ENCODE measurements at places on chromosomes 6 and 20.

- no peak for DNase-seq
These were observed 76.8 kb downstream of the SEL1L2 start for GRCh38 chr20:13913572-13913971.

DNA sequence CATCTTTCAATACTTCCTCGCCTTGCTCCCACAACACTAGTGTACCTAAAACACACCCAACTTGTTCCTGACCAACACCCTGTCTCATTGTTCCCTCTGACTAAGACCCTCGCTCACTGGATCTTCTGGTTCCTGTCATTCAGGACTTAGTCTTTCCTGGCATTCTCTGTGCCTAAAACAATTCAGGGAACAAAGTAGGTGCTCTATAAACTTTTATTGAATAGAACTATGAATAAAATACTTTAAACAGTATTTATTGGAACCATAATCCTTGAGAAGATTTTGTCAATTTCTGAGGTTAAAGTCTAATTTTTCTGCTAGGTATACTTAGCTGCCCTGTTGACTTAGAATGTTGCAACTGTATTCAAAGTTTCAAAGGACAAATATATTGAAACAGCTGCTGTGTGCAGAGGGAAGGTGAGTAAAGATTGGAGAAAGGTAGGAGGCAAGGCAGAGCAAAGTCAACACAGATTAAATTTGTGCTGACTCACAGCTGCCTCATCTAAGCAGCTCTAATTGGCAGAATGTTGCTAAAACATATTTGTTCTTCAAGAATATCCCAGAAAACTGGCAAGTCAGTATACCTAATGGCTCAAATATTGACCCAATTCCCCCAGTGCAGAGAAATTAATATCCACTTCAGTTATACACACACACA, 37.6 kb downstream of the GSTA2 start:
- DNase-seq: peak; percentile 72

DNA sequence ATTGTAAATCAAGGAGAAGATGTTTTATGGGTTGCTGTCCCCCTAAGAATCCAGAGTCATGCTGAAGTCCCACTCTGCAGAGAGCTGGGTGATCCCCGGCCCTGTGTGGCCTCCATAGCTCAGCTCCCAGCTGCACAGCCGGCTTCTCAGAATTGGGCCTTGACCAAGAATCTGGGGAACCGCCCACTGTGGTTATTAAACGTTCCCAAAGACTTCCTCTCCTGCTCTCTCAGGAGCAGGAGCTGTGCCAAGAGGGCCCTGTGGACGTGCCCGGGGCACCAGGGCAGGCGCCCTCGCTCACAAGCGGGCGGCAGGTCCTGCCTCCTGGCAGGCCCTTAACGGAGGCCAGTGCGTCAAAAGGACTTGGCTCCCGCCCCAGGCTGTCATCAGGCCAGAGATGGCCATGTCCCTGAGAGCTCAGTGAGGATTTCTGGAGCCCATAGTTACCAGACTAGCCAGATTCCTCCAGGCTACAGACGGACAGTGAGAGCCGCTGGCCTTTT, 30.4 kb downstream of the ZC3H12D start:
- DNase-seq: peak; percentile 58

DNA sequence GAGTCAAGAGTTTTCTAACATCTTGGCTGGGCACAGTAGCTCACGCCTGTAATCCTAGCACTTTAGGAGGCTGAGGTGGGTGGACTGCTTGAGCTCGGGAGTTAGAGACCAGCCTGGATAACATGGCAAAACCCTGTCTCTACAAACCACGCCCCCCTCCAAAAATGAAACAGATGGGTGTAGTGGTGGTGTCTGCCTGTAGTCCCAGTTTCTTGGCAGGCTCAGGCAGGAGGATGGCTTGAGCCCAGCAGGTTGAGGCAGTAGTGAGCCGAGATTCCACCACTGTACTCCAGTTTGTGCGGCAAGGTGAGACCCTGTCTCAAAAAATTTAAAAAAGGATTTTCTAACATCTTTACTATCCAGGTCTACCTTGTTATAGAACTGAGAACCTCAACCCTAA, 22.0 kb downstream of the FAM8A1 start:
- no peak for DNase-seq

GRCh38 chr6:35425284-35425683, 26.9 kb upstream of the FANCE start:
- DNase-seq: no peak

DNA sequence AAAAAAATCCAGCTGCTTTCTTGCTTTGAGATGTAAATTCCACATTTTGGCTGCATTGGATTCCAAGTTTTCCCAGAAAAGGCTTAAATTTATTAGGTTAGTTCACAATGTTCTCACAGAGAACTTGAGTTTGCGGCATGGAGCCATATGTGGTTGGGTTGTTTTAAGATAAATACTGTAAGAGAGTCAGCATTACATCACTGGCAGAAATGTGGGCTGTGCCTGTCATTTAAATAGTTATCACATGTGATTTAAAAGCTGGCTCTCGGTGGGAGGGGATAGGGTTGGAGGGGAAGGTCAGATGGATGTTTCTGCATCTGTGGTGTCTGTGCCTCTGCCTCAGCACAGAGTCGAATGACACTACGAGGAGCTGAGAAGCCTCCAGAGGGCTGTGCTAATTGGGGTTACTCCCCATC, 73.8 kb upstream of the SCP2D1 start:
- DNase-seq: no peak

DNA sequence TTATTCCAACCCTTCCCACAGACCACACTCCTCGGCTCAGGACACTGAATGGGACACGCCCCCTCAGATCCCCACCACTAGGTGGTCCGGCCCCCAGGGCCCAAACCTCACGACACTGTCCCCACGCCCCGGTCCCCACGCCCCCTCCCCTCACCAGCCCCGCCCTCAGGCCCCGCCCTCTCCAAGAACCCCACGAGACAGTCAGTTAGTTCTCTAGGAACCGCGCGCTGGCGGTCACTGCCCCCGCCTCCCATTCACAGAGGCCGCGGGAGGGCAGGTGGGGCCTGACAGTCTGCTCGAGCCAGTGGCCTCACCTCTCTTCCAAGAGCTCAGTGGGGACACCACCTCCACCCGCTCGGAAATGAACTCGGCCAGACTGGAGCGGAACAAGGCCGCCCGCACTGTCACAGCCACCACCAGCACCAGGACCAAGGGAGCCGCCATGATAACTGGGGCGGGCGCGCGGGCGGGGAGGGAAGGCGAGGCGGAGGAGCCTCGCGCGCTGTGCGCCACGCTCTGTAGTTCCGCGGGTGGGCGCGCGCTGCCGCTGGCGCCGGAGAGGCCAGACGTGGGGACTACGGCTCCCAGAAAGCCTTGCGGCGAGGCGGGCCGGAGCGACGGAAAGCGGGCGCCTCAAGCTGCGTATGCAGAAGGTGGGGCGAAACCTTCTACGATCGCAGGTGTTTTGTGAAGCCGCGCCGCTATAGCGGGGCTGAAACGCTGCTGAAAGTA, at the start of gene PIGU:
PIGU (minus strand) TSS at position 451 of the 732 bp plus-strand sequence; CDS start at position 444, 7 bp downstream.
- DNase-seq: peak; percentile 96

- DNase-seq: no peak
These were observed 55.8 kb downstream of the STMND1 start for GRCh38 chr6:17157617-17158016.

DNA sequence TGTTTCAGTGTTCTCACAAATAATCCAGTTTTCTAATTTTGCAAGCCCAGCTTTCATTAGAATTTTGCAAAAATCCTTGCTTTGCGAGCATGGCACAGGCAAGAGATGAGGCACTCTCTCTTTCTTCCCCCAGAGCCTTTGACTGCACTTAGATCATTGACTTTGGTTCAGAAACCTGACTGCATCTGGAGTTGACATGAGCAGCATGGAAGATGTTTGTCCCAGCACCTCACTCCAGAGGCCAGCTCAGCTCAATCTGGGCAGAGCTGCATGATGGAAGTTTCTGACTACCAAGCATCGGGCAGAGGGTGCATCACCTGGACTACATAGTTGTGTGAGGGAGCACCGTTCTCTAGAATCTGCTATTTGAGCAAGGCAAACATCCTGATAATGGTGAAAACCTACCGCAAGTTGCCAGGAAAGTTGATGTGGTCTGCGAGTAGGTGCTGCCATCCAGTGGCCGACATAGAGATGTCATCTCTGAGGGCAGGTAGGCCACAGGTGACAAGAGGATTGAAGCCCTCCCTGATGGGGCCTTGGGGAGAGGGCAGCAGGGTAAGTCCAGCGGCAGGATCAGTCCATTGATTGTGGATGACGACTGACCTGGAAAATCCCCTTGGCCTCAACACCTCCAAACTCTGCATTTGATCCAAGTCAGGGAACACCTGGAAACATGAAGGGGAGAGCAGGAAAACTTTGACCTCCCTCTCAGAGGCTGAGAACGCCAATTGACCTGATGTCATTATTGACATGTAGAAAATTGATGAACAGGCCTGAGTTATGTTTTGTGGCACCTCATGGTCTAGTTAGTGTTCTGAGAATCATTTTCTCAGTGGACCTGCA, 3.8 kb upstream of the LPA start:
- DNase-seq: peak; percentile 51

- peak; percentile 18 for DNase-seq
These were observed 1.8 kb upstream of the YTHDF1 start for GRCh38 chr20:63217706-63218105.

DNA sequence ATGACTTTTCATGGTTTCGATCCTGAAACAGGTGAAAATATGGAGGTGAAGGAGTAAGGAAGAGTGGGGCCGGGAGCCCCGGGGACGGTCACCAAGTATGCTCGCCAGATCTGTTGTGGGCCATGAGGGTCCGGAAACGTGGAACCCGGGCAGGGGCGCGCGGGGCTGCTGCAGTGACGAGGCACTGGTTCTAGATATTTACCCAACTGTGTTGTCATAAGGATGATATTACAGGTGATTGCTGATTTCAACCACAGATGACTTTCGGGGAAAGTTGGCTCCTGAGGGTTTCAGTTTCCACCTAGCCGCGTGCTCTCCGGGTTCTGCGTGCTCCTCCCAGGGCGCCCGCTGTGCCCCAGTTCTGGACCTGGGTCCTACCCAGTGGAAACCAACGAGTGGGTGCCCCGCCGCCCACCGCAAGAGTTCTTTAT, 12.2 kb downstream of the RAET1G start:
- no peak for DNase-seq

DNA sequence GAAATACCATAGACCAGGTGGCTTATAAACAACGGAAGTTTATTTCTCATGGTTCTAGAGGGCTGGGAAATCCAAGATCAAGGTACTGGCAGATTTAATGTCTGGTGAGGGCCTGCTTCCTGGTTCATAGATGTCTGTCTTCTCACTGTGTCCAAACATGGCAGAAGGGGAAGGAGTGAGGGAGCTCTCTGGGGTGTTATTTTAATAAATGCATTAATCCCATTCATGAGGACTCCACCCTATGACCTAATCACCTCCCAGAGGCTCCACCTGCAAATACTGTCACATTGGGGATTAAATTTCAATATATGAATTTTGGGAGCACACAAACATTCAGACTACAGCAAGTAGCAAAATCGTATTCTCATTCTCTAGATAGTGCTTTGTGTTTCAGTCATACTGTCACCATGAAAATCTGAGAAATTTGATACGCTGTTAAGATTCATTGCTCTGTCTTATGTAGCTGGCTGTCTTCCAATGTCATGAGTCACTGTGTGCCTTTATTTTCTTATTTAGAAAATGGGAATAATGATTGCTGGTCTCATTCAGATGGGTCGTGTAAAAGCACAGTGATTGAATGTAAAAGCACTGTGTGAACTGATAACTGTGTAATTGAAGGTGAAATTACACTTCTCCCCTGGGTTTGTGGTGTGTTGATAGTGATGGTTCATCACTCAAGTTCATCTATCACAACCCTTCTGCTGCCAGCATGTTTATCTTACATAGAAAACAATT, 8.9 kb upstream of the ERVFRD-1 start:
- DNase-seq: no peak

- no peak for DNase-seq
These were observed 214.3 kb downstream of the ZMYND8 start for GRCh38 chr20:47141941-47142773.

- no peak for DNase-seq
These were observed 3.6 kb upstream of the PRPH2 start for GRCh38 chr6:42726026-42726425.

GRCh38 chr6:115060581-115060980, 717.8 kb upstream of the HS3ST5 start:
- no peak for DNase-seq

- DNase-seq: no peak
These were observed 37.1 kb downstream of the QRSL1 start for GRCh38 chr6:106666282-106667021.

All from NCI-H1092 treated with DMSO at 0.1 percent for 48 hours (cell line).